NCI-H2081 treated with DMSO at 0.1 percent for 48 hours (cell line): ENCODE measurements at places on chromosomes 4 and X.

DNA sequence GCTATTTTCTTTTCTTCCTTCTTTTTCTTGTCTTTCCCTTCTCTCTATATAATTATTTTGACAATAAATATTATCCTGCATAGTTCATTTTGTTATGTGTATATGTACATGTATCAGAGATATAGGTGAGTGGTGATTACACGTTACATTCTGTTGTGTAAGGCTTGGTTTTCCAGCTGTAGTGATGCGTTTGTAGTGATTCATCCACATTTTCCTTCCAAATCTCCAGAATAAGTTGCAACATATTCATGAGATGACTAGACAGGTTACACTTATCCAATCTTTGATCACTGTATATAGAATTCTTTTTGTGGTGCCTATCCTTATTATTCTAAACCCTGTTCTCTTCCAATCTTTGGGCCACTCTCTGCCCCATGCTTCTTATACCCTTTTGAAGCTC lies 540.2 kb downstream of the GBA3 start:
- no peak for DNase-seq

DNA sequence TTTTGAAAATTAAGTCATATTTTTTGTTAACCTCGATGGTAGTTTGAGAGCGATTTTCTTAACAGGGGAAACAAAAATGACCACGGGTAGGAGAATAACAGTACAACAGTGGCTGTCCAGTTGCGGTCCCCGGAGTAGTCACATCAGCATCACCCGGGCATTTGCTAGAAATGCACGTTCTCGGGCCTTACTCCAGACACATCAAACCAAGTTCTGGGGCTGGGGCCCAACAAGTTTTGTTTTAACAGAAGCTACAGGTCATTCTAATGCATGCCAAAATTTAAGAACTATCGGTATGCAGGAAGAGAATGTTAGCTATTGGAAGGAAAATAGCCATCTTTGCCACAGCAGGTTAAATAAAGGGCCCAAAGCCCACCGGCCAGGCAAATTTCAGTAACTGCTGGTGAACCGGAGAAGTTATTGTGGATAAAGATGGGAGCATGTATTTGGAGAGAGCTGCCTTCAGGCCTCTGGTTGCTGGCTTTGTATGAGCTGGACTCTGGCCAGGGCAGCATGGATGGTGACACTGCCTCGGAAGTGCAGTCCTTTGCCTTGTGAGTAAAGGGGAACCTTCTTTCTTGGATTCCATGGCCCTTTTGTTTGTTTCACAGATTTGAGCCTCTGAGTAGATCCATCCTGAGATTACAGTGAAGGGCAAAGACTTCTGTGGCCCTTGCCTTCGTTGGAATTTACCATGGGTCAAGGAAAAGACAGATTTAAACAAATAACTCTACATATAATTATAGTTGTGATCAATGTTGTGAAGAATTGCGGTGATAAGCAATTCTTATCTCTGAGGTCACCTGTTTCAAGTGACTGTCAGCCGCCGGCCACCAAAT lies 62.1 kb downstream of the TBC1D14 start:
- no peak for DNase-seq

GRCh38 chr4:75325318-75325979 lies 188.8 kb downstream of the RCHY1 start:
- DNase-seq: no peak

DNA sequence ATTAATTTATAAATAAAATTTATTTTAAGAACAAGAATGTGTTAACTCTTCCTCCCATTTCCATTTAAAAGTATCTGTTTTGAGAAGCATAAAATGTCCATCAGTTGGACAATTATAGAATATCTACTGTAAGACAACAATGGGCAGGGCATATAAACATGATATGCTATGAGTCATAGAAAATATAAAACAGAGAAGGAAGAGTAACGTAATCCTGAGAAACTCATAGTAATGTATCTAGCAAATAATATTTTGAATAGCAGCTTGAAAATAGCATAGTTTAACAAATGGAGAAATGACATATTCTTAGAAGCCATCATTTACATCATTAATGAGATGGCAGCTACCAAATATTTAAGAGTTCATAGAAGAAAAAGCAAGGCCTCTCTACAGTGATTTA lies 820.3 kb upstream of the PCDH10 start:
- DNase-seq: no peak

DNA sequence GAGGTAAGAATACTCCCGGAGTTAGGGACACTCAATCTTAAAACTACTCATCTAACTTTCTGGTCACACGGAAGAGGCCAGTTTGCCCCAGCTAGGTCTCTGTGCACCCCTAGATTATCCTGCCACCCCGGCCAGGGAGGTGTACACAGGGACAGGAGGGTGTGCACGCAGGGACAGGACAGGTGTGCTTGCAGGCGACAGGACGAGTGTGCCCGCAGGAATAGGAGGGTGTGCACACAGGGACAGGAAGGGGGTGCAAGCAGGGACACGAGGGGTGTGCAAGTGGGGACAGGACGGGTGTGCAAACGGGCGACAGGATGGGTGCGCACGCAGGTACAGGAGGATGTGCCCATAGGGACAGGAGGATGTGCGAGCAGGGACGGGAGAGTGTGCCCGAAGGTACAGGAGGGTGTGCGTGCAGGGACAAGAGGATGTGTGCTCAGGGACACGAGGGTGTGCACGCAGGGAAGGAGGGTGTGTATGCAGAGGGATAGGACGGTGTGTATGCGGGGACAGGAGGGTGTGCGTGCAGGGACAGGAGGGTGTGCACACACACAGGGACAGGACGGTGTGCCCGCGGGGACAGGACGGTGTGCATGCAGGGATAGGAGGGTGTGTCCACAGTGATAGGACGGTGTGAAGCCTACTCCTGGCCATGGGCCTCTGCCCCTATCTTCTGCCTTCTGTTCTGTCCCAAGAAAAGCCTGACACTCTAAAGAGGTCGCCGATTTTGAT lies 4.1 kb downstream of the TMEM271 start:
- no peak for DNase-seq

DNA sequence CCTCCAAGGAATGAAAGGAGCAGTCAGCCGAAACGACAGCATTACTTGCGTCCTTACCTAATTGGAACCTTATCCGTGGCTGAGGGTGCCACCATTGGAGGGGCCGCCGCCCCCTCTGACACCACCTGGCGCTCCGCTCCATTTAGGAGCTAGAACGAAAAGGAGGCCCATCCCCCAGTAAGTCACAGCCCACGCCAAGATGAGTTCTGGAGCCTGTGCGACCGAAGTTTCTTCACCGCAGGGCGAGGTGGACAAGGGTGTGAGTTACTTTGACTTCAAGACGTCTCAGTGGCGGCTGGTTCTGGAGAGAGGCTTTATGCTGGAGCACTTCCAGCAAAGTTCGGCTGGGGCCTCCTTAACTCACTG lies 729 bp upstream of the IRF2 start:
- DNase-seq: no peak

GRCh38 chrX:54411732-54412131 lies 28.5 kb upstream of the TSR2 start:
- DNase-seq: no peak

GRCh38 chr4:112817933-112818593 lies 181.1 kb downstream of the LARP7 start:
- peak; percentile 26 for DNase-seq
